Heart right ventricle (tissue), 16 donors: ENCODE measurements at places on chromosomes 7 and 10. TPM values are rescaled to one million over a fixed set of nuclear protein-coding genes. Genes with fewer than 3 reads are reported as not detected.

GRCh38 chr10:50310560-50311174, 59.4 kb upstream of the ASAH2 start:
- H3K36me3 ChIP-seq: peaks cover 72% of the 10 kb centered on the region
- no peak overlapping the region for H3K4me3 ChIP-seq
- H3K4me1 ChIP-seq: peaks cover 12% of the 10 kb centered on the region
- DNase-seq: no peak

- H3K27ac ChIP-seq: no peak overlapping the region
- H3K4me3 ChIP-seq: no peak overlapping the region
- H3K36me3 ChIP-seq: no peaks in the 10 kb centered on the region
- no peak for DNase-seq
- H3K4me1 ChIP-seq: no peaks in the 10 kb centered on the region
- no peaks in the 10 kb centered on the region for H3K27me3 ChIP-seq
Observed at GRCh38 chr10:121450247-121450646, 148.0 kb downstream of the FGFR2 start.

DNA sequence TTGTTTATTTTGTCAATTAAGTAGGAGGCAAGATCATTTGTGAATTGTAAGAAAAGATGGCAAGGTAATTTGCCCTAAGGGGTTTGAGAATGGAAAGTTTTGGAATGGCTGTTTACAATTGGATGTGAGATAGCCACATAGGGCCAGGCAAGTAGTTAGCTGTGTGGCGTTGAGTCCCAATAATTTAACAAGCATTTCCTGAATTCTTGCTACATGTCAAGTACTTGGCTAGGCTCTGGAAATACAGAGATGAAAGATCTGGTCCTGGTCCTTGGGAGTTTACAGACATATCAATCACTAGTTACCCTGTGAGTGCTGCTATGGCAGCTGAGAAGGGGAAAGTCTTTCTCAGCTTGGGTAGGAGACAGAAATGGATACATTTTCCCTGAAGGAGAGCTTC, 401.6 kb downstream of the SUGCT start:
- H3K4me1 ChIP-seq: no peaks in the 10 kb centered on the region
- H3K4me3 ChIP-seq: no peak overlapping the region
- H3K27me3 ChIP-seq: no peaks in the 10 kb centered on the region
- H3K27ac ChIP-seq: no peak overlapping the region
- H3K36me3 ChIP-seq: no peaks in the 10 kb centered on the region

GRCh38 chr10:28677888-28678686, 766 bp downstream of the BAMBI start:
- peak overlapping the region; percentile 77 for H3K27ac ChIP-seq
- peaks cover 56% of the 10 kb centered on the region for H3K4me1 ChIP-seq
- H3K4me3 ChIP-seq: peak overlapping the region; percentile 73
- no peaks in the 10 kb centered on the region for H3K36me3 ChIP-seq
- peaks cover 52% of the 10 kb centered on the region for H3K27me3 ChIP-seq

NPFFR1 gene
- total RNA-seq: not detected

- H3K27ac ChIP-seq: no peak overlapping the region
- H3K4me3 ChIP-seq: no peak overlapping the region
- no peak for DNase-seq
- no peaks in the 10 kb centered on the region for H3K27me3 ChIP-seq
- H3K36me3 ChIP-seq: no peaks in the 10 kb centered on the region
Observed at GRCh38 chr10:30396698-30397097, 37.3 kb upstream of the MAP3K8 start.
